ENCODE measurements at places on chromosomes 1 and 21.

DNA sequence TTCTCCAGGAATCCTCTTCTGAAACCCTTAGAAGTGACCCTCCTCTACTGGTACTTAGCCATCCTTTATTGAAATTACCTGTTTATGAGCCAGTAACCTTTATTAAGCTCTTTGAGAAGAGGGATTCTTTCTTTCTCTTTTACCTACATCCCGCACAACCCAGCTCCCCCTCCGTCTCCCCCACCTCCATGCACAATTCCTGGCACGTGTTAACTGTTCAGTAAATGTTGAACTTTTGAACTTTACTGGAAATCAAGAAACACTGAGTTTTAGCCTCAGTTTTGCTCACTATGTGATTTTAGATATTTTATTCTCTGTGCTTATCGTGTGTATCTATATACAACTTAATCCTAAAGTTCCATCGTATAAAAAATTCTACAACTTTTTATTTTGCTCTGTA, 1.8 kb downstream of the TMED5 start:
- DNase-seq: no peak

- no peak for DNase-seq
Measured at GRCh38 chr21:45277101-45278045, 10.3 kb downstream of the POFUT2 start.

GRCh38 chr1:53519421-53519820, 60.2 kb downstream of the DMRTB1 start:
- no peak for DNase-seq

DNA sequence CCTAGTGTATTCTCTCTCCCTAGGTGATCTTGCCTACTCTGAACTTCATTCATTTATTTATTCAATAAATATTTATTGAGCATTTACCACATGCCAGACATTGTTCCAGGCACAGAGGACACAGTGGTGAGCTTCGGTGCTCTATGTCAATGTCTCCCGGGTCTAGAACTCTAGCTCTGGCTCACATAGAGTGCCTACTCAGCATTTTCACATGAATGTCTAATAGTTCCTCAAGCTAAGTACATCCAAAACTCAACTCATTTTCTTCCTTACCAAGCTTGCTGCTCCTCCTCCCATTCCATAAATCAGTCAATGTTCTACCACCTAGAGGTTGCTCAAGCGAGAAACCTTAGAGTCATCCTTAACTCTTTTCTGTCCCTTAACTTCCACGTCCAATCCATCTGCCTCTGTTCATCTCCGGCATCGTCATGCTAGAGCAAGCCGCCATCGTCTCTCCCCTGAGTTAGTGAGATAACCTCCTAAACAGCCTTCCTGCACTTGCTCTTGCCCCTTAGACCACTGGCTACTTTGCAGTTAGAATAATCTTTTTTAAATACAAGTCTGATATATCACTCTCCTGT, 67.5 kb downstream of the TMEM53 start:
- no peak for DNase-seq

- DNase-seq: no peak
Measured at GRCh38 chr1:19053486-19053885, 97.0 kb upstream of the IFFO2 start.

DNA sequence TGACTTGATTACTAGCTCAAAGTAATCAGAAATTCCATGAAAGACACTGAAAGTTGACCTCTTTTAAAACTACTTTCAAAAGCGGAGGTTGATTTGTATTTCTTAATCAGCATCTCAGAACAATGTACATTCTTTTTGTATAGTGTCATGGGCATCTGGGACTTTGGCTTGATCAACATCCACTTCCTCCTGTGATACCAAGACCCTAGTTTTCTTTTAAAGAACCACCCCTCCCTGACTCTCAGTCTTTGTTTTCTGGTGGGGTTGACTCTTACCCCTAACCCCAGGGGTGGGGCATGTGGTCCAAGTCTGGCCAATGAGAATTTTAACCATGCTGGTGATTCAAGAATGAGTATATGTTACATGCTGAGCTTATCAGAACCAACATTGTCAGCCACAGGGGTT, 21.7 kb upstream of the IRF2BP2 start:
- DNase-seq: no peak

DNA sequence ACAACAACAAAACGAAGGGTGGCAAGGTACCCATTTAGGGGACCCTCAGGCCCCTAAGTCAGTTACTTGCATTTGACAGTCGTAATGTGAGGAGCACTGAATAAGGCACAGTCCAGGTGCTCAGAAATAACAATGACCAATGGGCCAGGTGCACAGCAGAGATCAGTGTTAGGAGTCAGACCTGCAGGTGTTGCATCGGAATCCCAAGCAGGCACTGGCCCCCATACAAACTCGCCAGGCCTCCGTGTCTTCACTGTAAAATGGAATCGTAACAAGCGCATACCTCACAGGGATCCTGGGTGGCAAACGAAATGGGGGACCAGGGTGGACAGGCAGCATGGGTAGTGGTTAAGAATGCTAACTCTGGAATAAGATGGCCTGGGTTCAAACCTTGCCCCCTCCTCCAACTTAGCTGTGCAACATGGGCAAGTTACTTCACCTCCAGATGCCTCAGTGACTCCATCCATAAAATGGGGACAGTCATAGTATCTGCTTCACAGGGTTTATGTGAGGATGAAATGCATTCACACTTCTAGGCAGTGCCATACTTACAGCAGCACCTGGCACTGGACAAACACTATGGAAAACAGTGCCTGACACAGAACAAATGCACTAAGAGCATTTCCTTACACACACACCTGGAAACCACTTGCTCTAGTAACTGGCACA, 20.2 kb downstream of the RCAN1 start:
- DNase-seq: no peak

DNA sequence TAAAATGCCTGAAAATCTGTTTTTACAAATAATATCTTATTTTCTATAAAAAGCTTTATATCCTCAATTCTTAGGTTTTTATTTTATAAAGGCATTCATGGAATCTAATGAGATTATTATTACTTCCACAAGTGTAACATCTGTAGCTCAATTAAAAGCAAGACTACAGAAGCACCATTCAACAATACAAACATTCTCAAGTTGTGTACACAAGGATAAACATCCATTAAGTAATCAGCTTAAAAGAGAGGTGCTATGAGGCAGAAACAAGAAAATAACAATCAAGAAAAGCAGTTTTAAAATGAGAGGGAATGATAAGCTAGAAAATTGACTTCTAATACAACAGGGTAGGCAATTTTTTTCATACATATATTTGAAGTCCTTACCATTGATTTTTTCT, 326.1 kb downstream of the MRPL39 start:
- DNase-seq: no peak

- no peak for DNase-seq
Measured at GRCh38 chr1:157494093-157494492, 58.2 kb downstream of the FCRL5 start.

DNA sequence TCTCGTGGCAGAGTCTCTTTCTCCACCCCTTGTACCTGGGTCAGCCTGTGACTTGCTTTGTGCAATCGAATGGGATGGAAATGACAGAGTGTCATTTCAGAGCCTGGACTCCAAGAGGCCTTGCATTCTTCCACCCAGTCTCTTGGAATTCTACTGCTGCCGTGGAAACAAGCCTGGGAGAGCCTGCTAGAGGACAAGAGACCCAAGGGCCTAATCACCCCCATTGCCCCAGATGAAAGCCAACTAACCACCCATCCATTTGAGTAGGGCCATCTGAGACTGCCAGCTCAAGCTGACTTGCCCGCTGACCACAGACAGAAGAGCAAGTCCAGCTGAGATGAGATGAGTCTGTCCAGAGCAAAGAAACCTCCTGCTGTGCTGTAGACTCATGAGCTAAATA, 201.6 kb downstream of the PTPRU start:
- DNase-seq: no peak

DNA sequence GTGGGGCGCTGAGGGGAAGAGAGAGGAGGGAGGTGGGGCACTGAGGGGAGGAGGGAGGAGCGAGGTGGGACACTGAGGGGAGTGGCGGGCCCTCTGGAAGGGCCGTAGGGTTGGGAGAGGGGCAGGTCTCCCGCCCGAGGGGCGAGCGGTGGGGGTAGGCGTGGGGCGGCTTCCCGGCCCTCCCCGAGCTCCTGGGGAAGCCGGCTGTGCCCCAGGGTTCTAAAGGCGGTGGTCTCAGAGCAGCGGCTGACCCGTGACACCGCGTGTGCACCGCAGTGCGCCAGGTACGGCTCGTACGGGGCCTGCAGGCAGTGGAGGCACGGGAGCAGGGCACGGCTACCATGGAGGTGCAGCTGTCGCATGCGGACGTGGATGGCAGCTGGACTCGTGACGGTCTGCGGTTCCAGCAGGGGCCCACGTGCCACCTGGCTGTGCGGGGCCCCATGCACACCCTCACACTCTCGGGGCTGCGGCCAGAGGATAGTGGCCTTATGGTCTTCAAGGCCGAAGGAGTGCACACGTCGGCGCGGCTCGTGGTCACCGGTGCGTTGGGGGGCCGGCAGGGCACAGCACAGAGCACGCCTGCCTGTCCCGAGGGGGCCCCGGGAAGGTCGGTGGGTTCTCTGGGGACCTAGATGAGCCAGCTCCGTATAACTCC, 68.5 kb downstream of the OBSCN start:
- no peak for DNase-seq

DNA sequence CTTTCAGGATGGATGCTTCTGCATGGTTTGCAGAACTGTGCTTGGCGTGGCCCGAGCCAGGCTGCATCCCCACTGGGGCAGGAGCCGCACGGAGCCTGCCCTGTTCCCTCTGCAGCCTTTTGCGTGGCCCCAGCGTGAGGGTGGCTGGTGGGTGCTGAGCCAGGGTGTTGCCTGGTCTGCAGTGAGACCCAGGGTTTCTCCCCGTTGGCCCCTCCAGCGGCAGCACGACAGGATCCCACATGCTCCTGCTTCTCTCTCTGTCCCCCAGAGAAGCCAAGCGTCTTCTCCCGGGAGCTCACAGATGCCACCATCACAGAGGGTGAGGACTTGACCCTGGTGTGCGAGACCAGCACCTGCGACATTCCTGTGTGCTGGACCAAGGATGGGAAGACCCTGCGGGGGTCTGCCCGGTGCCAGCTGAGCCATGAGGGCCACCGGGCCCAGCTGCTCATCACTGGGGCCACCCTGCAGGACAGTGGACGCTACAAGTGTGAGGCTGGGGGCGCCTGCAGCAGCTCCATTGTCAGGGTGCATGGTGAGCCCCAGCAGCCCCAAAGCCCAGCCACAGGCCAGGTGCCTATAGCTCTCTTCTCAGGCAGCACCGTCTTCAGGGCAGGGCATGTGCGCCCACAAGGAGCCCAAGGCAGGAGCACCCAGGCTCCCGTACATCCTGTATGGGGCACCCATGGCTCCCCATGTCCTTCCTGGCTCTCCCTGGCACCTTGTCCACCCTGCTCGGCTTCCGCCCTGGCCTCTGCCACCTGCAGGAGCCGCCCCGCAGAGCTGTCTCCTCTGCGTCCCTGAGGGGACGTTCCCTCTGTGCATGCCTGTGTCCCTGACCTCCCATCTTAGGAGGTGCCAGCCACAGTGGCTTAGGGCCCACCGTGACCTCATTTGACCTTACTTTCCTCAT, 78.9 kb downstream of the OBSCN start:
- DNase-seq: no peak

DNA sequence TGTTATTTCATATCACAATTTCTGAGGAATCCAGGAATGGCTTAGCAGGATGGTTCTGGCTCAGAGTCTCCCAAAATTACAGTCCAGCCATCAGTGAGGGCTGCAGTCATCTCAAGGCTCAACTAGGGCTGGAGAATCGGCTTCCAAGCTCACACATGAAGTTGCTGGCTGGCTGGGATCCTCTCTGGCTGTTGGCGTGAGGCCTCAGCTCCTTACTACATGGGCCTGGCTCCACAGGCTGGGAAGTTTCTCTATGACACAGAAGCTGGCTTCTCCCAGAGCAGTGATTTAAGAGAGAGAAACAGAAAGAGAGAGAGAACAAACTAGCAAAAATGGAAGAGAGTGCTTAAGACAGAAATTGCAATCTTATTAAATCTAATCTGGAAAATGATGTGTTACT, 38.8 kb upstream of the RGS8 start:
- no peak for DNase-seq

DNA sequence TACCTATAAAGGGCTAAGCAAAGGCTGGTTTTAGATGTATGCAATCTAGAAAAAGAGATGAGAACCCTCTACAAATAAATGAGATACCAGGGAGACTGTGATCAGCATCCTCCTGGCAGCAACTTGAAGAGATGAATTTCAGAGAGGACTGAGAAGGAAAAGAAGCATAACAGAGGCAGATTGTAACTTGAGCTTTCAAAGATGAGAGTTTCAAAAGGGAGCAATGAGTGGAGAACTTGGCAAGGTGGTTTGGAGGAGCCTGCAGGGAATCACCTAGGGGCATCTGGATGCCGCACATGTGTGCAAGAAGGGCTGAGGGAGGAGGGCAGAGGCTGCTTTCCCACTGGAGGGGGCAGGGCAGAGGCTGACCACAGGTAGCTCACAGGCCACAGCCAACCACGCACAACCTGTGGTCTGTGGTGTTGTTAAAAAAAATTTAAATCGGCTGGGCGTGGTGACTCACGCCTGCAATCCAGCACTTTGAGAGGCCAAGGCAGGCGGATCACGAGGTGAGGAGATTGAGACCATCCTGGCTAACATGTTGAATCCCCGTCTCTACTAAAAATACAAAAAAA, 50.2 kb downstream of the PCNX2 start:
- no peak for DNase-seq

GRCh38 chr1:231512147-231512698, 16.2 kb upstream of the TSNAX start:
- no peak for DNase-seq

GRCh38 chr1:112744009-112744578, 29.0 kb upstream of the PPM1J start:
- DNase-seq: no peak

DNA sequence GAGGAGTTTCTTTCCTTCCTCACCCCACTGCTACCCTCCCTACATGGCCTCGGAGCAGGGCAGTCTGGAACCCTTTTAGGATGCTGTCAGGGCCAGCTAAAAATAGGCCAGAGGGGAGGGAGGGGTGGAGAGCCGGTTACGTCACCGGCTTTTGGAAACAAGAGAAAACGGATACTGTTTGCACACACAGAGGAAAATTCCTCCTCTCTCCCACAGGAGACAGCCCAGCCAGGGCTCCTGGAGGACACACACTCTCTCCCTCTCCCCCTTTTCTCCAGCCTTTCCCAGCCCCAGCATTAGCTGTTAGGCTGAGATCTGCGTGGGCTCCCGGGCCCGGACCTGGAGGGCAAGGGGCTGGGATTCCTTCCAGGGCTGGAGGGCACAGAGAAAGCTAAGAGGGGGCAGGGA, 20.0 kb upstream of the ALDH4A1 start:
- DNase-seq: no peak

- no peak for DNase-seq
Measured at GRCh38 chr1:74681851-74682250, 8.3 kb upstream of the ERICH3 start.

GRCh38 chr1:234592240-234592639, 17.7 kb downstream of the IRF2BP2 start:
- no peak for DNase-seq

DNA sequence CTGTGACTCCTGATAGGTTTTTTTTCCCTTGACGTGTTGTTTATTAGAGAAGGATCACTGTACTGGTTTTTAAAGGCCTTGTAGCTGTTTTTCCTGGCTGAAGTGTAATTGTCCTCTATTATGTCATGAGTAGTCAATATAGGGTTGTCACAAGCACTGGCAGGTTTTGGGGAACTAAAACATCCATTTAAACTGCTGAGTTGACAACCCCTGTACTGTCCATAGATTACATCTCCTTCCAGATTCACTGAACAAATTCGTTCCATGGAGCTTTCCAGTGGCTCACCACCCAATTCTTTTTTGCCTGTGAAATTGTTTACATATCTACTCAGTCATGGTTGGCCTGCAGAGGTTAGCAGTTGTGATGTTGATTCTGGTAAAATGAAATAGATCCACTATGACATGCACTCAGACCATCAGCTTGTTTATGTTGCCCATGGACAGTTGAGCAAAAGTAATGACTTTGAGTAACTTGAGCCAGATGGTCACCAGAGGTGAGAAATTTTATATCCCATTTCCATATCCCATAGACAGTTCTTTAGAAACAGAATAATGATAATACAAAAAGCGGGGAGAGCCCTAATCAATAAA, 59.9 kb upstream of the QSOX1 start:
- no peak for DNase-seq

Data from stimulated activated CD8-positive, alpha-beta memory T cell treated with anti-CD3 and anti-CD28 coated beads, Interleukin-7, amount 100 ng/mL, for 1 hour (primary cell).